SHP77 treated with DMSO at 0.1 percent for 48 hours (cell line): ENCODE measurements at places on chromosomes 12 and 14.

GRCh38 chr12:14629832-14630710 lies 62.4 kb upstream of the PLBD1 start:
- DNase-seq: peak; percentile 36

- no peak for DNase-seq
Observed at GRCh38 chr14:75120541-75121291, 6.1 kb downstream of the NEK9 start.

DNA sequence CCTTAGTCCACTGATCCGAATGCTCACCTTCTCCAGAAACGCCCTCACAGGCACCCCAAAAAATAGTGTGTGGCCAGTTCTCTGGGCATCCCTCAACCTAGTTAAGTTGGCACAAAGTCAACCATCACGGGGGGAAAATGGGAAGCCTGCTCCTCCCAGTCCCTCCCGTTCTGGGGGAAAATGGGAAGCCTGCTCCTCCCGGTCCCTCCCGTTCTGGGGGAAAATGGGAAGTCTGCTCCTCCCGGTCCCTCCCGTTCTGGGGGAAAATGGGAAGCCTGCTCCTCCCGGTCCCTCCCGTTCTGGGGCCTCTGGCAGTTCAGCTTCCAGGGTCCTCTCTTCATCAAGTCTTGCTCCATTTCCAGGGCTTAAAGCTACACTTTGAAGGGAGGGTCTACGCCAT lies 106.1 kb downstream of the RIMBP2 start:
- DNase-seq: no peak

DNA sequence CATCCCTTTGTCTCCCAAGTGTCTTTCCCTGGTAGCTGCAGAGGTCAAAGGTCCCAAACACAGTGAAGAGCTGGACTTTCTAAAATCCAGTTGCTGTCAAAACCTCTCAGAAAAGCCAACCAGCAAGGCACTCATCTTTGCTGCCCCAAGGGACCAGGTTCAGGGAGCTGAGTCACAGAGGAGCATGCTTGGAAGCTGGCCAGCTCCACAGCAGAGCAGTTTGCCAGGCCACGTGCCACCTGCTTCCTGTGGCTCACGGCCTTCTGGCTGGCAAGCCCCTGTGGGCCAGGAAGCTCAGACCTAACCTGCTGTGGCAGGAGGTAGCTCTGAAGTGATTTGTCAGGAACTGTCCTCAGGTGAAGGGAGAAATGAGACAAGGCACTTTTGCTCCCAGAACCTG lies 3.6 kb downstream of the ISCU start:
- DNase-seq: peak; percentile 58

GRCh38 chr12:22350886-22351285 lies 16.4 kb upstream of the ST8SIA1 start:
- DNase-seq: no peak

- no peak for DNase-seq
Observed at GRCh38 chr14:56633544-56633943, 53.9 kb downstream of the TMEM260 start.
